Stimulated activated CD4-positive, alpha-beta T cell treated with anti-CD3 and anti-CD28 coated beads, Interleukin-4, amount 100 ng/mL, for 4 hours (primary cell): ENCODE measurements at places on chromosomes 1 and 21.

DNA sequence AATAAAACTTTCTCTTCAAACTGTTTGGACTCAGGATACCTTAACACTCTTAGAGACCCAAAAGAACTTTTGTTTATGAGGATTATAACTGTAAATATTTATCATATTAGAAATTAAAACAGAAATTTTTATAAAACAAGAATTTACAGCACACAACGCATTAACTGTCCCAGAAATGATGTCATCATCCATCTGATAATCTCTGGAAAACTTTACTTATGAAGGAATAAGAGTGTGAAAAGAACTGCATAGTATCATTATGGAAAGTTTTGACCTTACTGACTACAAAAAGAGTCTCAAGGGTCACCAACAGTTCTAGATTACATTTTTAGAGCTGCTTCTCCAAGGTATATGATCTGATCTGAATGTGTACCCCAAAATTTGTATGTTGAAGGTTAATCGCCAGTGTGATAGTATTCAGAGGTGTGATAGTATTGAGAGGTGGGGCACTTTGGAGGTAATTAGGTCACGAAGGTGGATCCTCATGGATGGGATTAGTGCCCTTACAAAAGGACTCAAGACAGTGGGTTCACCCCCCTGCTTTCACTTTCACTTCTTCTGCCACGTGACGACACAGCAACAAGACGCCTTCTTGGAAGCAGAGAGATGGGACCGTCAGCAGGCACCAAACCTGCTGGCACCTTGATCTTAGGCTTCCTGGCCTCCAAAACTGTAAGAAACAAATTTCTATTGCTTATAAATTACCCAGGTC is 95.7 kb upstream of the NR5A2 start:
- no peak for DNase-seq

DNA sequence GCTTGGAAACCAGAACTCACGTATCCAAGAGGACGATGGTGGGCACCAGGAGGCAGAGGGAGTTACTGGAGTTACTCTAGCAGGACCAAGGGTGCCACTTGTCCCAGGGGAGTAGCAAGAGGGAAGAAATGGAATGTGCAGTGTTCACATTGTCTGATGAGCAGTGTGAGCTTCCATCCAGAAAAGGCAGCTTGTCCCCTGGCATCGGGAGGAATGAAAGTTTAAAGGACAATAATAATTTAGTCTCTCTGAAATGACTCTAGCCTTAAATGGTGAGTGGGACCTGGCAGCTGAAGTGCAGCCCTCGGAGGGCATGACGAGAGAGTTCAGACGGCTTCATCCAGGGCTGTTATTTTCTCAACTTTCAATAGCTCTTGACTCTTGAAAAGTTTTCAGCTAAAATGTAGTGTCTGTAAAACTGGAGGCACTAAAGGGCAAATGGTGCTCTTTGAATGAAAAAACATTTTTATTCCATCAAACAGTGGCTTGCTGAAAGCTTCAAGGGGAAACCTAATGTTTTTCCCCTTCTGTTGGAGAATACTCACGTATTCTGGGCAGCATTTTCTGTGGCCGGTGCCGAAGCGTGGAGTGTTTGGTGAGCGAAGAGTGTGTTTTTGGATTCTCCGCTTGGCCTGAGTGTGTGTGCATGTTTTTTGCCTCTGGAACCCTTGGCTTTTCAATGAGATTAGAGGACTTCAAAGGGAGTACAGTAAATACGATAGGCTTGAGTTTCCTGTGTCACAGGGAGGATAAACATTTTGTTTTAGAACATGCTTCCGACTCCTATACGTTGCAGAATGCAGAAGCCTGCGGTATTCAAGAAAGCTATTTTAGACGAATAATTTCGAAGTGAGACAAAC is 157.3 kb downstream of the GALNT2 start:
- no peak for DNase-seq

- no peak for DNase-seq
These were observed 69.6 kb upstream of the GJB5 start for GRCh38 chr1:34685225-34685624.

- no peak for DNase-seq
These were observed 126.5 kb downstream of the PBX1 start for GRCh38 chr1:164685266-164686035.

- no peak for DNase-seq
These were observed 71.4 kb upstream of the HSPA13 start for GRCh38 chr21:14454016-14455009.

GRCh38 chr1:62870148-62870547 is 86.2 kb downstream of the ATG4C start:
- no peak for DNase-seq

GRCh38 chr1:22132517-22133235 is 10.2 kb downstream of the WNT4 start:
- DNase-seq = no peak

GRCh38 chr1:169105087-169105433 is 1.4 kb upstream of the ATP1B1 start:
- DNase-seq = no peak

DNA sequence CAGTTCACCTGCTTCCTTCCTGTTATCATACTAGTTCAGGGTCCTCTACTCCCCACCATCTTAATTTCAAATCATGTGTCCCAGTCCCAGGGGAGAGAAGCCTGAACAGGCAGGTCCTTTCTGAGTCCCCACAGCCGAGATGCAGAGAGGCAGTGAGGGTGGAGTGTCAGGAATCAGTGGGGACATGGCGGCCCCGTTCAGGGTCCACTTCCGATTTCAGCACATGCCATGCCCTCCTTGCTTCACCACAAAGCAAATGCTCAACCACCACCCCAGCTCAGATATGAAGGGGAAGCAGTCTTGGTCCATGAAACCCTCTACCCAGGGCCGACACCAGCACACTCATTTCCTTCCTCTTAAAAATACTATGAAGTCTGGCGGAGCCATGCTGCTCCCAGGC is 5.2 kb upstream of the SEMA4A start:
- no peak for DNase-seq

- no peak for DNase-seq
These were observed 356.4 kb downstream of the PTPRU start for GRCh38 chr1:29592731-29593130.

DNA sequence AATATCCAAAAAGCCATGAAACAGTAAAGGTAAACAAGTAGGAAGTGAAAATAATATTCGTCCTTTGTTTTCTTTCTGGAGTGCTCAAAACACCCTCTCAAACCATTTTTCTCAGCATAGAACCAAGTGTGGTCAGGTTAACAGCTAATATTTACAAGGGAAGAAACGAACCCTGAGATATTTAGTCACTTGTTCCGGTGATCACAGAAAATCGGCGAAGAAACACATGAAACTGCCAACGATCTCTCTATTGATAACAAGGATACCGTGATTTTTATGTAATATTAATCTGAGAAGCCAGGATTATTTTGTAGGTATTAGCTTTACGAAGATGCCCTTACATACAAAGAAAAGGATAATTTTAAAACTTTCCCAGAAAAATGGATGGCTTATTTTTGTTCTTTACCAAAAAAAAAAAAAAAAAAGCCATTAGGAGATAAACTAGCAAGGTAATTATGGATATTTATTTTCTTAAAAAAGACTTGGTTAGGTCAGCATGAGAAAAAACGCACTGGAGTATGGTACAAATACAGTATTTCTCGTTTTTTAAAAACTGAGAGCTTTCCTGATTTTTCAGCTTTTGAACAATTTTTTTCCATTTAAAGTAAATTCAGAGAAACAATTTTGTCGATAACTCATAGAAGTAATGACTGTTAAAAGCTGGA is 107.3 kb upstream of the HNRNPU start:
- no peak for DNase-seq

- DNase-seq = peak; percentile 39
These were observed 610 bp downstream of the WDR26 start for GRCh38 chr1:224433701-224434672.

GRCh38 chr1:91645031-91645430 is 144.4 kb downstream of the CDC7 start:
- no peak for DNase-seq
